ENCODE measurements at places on chromosomes 13 and 19.
A peak's percentile ranks its signal among the peaks of the same experiment; 100 is the strongest.

GRCh38 chr19:5130371-5131030, 161.6 kb downstream of the KDM4B start:
- DNase-seq, result no peak

GRCh38 chr13:23752111-23753001, 136.8 kb downstream of the MIPEP start:
- DNase-seq, result no peak

DNA sequence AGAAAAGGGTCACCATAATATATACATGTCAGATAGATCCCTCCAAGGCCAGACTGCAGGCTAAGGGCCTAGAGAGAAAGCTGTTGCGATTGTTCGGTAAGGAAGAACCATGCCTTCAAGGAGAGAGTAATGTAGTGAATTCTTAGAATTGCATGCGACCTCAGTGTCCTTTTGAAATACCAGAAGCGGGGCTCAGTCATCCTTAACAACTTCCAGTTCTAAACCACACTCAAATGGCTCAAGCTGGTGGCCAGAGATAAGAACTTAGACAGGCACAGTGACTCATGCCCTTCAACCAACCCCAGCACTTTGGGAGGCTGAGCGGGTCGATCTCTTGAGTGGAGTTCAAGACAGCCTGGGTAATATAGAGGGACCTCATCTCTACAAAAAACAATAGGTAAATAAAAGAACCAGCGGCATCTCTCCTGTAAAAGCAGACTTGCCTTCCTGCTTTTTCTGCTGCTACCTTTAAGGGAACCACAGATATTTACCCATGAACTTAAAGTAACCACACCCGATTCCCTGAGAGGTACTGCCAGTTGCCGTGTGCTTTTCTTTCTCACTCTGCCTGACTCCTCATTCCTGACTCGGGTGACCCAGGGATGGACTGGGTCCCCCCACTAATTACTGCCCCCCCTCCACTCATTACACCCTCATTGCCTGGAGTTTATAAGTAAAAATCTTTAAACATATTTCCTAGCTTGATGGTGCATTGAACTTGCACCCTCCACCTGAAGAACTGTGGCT, 15.4 kb upstream of the SIGLEC6 start:
- DNase-seq, result peak; percentile 77

DNA sequence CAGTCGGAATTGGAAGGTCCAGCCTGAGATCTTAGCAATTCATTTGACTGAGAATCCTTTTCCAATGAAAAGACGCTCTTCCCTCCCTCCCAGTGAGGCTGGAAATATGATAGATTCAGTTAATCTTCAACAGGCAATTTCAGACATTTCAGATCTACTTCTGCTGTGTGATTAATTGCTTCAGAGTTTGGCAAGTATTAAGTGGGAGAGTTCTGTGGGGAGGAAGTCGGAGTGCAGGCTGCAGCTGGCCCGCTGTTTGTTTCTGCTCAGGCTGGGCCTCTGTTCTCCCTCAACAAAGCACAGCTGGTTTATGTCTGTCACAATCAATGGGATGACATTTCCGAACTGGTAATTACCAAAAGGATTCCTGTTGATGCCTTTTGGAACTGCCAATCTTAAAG, 178.2 kb downstream of the NDFIP2 start:
- DNase-seq, result no peak

DNA sequence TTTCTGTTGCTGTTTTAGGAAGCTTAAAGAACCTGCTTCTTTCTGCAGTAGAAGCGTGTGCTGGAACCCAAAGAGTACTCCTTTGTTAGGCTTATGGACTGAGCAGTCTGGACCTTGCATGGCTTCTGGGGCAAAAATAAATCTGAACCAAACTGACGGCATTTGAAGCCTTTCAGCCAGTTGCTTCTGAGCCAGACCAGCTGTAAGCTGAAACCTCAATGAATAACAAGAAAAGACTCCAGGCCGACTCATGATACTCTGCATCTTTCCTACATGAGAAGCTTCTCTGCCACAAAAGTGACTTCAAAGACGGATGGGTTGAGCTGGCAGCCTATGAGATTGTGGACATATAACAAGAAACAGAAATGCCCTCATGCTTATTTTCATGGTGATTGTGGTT, 103.1 kb downstream of the TNFRSF19 start:
- no peak for DNase-seq

- DNase-seq, result no peak
Observed at GRCh38 chr13:59691501-59692066, 472.1 kb downstream of the DIAPH3 start.

GRCh38 chr13:50801087-50801931, 42.2 kb downstream of the DLEU7 start:
- peak; percentile 47 for DNase-seq

- peak; percentile 97 for DNase-seq
Observed at GRCh38 chr19:38315657-38316476, at the start of gene YIF1B. TSS of gene YIF1B (minus strand) at chr19:38315947. CDS start at chr19:38315917, 30 bp downstream.

DNA sequence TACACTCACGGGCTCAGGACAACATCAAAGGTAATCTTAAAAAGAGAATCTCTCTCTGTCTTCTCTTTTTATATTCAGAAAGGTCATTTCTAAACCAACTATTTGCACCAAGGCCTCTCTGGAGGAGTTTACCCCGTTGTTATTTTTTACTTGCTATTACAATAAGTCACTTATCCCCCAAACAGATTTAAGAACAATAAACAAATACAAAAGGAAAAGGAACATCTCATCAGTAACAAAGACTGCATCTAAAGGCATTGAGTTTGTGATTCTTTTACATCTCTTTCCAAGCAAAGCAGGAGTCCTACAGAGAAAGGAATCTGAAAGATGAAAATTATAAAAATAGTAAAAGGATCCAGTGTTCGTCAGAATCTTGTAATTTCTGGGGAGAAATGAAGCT, 75.4 kb downstream of the GGACT start:
- no peak for DNase-seq

DNA sequence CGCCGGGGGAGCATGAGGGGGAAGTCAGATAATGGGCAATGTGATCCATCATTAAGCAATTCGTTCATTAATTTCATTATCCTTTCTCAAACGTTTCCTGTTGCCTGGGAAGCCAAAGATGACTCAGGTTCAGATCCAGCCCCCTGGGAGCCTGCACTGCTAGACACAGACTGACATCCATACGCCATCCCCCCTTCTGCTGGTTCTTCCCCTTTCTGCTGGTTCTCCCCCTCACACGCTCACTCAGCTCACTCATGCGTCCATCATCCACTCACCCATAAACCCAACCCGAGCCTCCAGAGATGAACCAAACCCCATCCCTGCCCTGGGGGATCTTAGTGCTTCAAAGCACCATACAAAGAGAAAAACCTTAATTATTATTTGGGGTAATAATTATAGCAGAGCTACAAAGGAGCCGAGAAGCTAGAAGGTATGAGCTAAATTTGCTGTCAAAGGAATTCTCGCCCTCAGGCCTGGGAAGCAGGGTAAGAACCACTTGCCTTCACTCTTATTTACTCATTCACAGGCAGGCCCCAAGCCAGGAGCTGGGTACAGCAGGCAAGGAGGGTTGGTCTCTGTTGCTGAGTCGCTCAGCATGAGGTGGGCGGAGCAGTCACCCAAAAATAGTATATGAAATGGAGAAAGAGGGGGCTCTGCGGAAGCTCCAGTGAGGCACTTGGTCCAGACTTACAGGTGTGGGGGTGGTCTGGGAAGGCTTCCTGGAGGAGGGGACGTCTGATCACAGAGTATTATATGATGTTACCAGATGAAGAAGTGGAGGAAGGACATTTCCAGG, 7.0 kb upstream of the ZNF444 start:
- no peak for DNase-seq

DNA sequence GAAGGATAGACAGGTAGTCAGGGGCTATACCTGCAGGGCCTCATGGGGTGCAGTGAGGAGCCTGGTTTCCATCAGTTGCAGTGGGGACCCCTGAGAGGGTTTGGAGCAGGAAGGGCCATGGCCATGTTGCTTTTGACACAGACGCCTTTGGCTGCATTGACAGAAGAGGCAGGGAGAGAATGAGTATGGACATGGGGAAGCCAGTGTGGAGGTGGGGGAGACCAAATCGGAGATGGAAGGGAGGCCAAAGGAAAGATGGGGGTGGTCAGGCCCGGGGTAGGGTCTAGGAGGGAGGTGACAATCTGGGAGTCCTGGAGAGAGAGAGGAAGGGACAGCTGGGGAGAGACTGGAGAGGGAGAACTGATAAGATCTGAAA, 1.3 kb downstream of the HSD11B1L start:
- no peak for DNase-seq

DNA sequence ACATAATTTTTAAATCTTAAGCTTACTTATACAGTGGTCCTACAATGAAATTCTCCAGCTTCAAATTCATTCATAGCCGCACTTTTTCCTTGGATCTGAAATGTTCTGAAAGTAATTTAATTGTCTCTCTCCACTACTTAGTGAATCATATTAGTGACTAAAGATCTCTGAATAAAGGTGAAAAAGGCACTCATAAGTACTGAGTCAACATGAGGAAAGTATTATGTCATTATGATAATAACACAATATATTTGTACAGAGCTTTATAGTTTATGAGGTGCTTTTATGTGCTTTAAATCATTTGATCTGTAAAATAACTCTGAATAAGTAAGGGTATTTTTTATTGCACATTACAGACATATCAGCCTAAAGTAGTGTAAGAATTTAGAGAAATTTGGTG, 628.2 kb upstream of the SLITRK5 start:
- no peak for DNase-seq

GRCh38 chr19:21786936-21787335, 19.6 kb upstream of the ZNF100 start:
- DNase-seq, result no peak

DNA sequence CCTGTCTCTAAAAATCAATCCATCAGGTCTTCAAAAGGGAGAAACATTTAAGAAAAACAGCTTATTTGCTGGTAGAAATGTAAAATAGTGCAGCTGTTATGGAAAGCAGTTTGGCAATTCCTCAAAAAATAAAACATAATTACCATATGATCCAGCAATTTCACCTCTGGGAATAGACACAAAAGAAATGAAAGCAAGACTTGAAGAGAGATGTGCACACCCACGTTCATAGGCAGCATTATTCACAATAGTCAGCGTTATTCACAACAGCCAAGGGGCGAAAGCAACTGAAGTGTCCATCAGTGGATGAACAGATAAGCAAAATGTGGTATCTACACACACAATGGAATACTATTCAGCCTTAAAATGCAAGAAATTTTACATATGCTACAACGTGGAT, 45.1 kb upstream of the DOCK9 start:
- no peak for DNase-seq

GRCh38 chr13:68834375-68834774, 1273.3 kb upstream of the ATXN8OS start:
- DNase-seq, result no peak

- no peak for DNase-seq
Observed at GRCh38 chr13:74444864-74445479, 310.8 kb upstream of the KLF12 start.

Data from T-helper 2 cell treated with Interferon-gamma antibody and Interleukin-4, amounts not matched to agents 5 μg/mL and 100 μg/mL, for 36 hours (primary cell).